ENCODE measurements at places on chromosomes 2 and 18.

DNA sequence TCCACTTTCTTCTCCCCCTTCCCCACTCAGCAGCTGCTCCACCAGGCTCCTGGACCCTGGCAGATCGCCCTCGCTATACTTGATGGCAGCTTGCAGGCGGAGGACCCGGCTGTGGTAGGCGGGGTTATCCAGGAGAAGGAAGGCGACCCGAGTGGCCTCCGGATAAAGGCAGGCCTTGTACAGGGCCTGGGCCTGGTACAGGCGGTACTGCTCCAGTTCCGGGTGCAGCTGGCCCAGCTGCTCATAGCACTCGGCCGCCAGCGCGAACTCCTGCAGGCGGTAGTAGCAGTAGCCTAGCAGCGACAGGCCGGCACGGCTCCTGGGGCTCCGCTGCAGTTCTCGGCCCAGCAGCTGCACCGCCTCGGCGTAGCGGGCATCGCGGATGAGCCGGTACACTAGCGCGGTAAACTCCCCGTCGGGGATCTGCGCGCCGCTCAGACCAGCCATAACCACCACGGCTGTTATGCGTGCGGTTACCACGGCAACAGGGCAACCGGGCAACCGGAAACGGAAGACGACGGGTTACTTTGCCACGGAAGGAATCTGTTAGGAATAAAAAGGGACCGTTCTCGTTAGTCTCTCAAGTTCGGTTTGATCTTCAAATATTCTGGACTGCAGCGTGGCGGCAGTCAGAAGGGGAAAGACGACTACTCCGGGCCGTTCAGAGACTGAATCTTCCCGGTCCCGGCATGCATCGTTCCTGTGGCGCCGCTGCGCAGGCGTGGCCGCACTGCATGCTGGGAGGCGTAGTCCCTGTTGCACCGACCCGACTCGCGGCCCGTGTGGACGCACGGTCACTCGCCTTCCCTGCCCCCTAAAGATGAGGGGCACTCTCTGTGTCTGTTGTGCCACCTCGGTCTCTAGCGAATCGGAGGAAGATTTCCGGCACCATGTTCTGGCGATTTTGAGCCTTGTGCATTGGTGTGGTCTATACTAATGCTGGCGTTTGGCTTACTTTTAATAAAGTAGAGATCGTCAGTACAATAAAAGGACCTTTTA lies 226.0 kb downstream of the AGPS start:
- ATAC-seq, result peak; percentile 92

DNA sequence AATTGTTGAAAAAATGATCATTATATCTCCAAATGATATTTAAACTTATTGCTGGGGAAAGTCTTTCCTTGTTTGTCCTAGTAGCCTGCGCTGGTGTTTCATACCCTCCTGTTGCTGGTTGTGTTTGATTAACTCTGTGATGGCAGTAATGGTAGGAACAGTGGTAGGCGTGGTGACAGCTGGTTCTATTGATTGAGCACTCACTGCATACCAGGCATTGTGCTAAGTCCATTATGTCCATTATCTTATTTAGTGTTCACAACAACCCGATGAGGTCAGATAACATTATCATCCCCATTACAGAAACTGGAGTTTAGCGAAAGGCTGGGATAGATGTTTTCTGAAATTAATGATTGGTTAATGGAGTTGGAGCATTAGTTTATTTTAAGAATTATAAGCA lies 77.8 kb upstream of the STON1 start:
- peak; percentile 89 for ATAC-seq

DNA sequence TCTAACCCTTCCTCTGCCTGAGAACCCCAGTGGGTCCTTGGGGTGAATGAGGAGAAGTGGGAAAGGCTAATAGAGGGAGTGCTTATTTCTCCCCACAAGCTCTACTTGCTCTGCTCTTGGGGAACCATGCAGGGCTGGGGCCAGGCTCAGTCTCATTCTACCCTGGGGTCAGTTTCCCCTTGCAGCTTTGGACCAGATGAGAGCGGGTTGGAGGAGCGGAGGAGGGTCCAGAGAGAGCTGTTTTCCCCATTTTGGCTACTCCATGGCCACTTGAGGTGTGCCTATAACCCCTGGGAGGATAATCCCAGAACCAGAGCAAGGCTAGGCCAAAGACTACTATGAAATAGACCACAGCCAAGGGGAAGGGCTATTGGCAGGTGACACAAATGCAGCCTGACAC lies 29.6 kb downstream of the PLB1 start:
- ATAC-seq, result no peak

- no peak for ATAC-seq
These were observed 35.9 kb downstream of the PTGR3 start for GRCh38 chr18:75173125-75173432.

DNA sequence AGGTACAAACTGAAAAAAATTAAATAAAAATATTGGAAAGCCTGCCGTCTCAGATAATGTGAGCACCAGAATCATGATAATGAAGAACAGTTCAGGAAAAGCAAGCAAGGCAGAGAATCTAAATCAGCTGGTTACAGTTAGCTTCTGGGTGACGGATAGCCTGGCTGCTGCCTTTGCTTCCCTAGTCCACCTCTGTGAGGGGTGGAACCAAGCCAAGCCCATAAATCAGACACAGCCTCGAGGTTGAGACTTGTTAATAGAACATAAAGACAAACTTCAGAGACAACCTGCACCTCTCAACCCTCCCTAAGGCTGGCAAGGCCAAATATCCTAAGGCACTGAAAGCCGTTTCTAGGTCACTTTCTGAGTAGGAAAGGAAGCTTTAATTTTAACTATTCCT lies 334.7 kb upstream of the SLC39A10 start:
- ATAC-seq, result peak; percentile 64
